ENCODE measurements at places on chromosomes 4 and X.

GRCh38 chrX:38989076-38989475, 187.8 kb downstream of the MID1IP1 start:
- no peak for DNase-seq

- no peak for DNase-seq
Observed at GRCh38 chr4:110415041-110415440, 60.9 kb upstream of the ENPEP start.

- DNase-seq, result no peak
Observed at GRCh38 chrX:56726605-56727004, 2.4 kb upstream of the NBDY start.

- no peak for DNase-seq
Observed at GRCh38 chrX:130741584-130741983, 161.4 kb downstream of the ENOX2 start.

- peak; percentile 53 for DNase-seq
Observed at GRCh38 chr4:17613761-17614415, 553 bp upstream of the MED28 start.

- DNase-seq, result no peak
Observed at GRCh38 chr4:181173046-181173445, 1070.2 kb upstream of the TENM3 start.

GRCh38 chrX:148593987-148594386, 93.6 kb downstream of the AFF2 start:
- no peak for DNase-seq

DNA sequence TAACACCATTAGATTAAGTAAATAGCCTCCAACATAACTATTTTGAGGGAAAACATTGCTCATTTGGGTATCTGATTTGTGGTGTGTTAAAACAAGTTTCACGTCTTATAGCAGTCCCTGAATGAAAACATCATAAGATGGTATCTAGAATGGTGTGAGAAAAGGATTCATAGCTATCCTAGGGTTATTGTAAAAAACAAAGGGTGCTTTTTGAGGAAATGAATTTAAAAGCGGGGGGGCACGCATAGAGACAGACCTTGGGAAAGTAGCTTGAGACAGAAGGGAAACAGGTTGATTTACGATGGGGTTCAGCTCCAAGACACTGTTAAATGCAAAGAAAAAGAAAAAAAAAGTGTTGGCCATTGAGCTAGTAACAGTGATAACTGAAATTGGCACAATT, 768 bp upstream of the CXCL10 start:
- no peak for DNase-seq

DNA sequence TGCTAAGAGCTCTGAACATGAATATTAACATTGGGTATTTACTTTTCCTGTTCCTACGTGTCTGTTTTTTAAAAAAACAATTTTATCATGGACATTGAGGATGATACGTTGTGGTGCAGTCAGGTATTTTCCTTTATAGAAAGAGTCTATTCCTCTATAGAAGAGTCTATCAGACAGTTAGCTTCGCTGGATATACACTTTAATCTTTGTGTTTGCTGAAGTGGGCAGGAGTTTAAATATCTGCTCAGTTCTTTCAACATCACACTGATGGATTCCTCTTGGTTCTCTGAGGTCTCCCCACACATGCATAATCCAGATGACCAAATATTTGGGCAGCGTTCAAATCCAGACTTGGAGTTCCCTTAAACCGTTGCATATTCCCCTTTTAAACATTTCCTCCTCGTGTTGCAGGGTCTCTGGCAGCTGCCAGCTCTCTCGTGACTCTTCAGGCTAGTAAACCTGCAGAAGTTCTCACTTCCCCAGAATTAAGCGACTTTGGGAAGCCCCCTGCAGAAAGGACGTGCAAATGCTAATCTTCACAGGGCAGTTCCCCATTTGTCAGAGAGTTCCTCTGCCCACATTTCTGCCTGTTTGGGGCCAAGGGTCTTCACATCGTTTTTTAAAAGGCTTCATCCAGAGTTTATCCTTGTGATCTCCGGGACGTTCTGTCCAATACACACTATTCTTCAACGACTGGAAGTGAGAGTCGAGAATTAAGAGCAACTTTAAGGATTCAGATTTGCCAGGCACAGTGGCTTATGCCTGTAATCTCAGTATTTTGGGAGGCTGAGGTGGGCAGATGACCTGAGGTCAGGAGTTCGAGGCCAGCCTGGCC, 20.5 kb upstream of the DHRSX start:
- no peak for DNase-seq

DNA sequence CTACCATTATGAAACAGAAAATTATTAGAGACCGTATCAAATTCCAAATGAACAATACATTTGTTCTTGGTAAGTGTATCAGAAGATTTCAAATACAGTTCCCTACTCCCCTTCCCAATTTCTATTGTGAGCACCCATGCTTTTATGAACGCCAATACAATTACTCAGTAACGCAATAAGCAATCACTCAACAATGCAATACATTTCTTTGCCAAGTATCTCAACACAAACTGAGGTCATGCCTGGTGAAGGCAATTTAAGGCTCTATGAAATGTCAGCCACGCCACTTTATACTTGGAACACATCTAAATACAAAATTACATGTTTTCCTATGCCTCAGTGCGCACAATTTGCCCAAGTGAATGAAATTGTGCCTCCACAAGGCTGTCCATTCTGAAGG, 712 bp downstream of the PNPLA4 start:
- no peak for DNase-seq

DNA sequence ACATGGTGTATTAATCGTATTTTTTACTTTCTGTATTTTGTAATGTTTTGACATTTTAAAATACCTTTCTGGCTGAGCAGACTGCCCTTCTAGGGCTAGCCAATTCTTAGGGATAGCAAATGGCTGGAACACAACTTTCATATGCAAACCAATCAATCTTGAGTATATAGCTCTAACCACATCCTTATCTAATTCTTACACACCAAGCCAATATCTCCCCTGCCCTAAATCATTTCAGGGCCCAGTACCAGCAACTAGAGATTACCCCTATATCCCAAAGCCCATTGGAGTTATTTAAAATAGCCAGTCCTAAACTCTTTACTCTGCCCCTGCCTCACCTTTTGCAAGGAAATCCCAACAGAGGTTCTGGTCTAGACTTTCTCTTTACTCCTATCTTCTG, 58.3 kb downstream of the INTS12 start:
- no peak for DNase-seq

DNA sequence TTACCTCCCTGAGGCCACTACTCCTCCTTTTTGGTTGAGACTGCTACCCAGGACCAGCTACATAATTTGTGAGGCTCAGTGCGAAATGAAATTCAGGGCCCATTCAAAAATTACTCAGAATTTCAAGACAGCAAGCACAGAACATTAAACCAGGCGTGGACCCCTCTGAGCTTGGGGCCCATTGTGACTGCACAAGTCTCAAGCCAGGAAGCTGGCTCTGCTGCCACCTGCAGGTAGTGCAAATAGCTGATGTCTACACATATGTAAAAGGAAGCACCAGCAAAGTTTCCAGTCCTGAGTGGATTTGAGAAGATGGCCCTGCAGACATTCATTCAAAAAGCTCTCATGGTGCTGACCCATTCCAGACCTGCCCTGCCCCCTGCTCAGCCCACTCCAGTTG, 213.4 kb upstream of the LNX1 start:
- DNase-seq, result peak; percentile 16

DNA sequence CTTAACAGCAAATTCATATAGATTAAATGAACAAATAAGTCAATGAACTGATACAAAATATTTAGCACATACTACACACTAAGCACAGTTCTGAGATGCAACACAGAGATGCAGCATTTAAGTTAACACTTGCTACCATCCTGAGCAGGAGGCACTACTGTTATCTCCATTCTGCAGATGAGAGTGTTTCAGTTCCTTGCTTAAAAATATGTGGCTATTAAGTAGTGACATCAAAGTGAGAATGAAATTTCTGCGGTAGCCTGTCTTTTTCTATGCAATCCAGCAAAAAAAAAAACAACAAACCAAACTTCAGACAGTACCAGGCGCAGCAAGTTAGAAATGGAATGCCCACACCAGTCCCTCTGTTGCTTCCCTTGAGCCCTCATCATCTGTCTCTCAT, 90.8 kb downstream of the SHISA3 start:
- no peak for DNase-seq

GRCh38 chr4:169212981-169213380, 57.8 kb downstream of the SH3RF1 start:
- DNase-seq, result no peak

- no peak for DNase-seq
Observed at GRCh38 chr4:1597021-1597931, 86.8 kb downstream of the FAM53A start.

DNA sequence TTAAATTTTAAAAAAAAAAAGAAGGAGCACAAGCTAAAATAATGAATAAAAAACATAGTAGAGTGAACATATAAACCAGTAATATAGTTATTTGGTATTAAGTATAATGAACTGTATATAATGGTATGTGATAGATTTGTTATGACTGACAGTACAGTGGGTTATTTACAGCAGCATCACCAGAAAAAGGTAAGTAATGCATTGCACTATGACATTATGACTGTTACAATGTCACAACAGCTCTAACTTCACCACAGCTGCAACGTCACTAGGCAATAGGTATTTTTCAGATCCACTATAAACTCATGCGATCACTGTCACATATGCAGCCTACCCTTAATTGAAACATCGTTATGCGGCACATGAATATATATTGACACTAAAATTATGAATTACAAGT, 72.5 kb downstream of the COX7B2 start:
- no peak for DNase-seq

- DNase-seq, result no peak
Observed at GRCh38 chrX:49976682-49977197, 54.3 kb downstream of the CLCN5 start.

GRCh38 chr4:42610941-42611340, 46.0 kb downstream of the ATP8A1 start:
- no peak for DNase-seq

DNA sequence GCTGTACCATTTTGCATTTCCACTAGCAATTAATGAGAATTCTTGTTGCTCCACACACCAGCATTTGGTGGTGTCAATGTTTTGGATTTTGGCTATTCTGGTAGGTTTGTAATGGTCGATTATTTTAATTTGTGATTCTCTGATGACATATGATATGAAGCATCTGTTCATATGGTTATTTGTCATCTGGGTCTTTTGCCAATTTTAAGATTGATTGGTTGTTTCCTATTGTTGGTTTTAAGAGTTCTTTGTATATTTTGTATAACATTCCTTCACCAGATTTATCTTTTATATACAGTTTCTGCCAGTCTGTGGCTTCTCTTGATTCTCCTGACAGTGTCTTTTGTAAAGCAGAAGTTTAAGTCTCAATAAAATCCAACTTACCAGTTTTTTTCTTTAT, 18.5 kb upstream of the BDH2 start:
- DNase-seq, result no peak

DNA sequence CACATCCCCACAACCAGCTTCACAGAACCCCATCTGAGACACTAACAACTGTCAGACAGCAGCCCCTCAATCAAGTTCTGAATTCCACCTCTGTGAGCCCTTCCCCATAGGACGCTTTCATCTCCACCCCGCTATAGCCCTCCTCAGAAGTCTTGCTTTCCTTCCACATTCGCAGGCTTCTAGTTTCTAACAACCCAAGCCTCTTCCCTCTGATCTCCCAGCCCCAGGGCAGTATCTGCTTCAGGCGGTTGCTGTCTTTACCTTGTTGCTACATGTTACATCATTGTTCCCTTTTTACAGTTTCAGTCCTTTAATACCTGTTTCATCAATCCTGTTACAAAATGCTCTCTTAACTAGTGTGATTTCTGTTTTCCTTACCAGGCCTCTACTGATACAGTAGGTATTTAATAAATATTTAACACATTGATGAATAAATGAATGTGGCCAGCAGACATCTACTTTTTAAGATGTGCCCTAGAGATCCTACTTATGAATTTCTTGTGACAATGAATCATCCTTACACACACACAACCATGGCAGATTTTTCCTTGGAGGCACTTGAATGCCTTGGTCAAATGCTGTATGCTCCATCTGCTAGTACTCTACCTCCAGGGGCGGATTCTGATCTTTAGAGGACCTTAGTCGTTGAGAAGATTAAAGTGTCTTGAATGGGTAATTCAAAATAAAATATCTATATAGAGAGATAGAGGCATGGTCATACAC, 164.7 kb upstream of the SLIT2 start:
- no peak for DNase-seq

- no peak for DNase-seq
Observed at GRCh38 chr4:139732991-139733570, 67.5 kb downstream of the MGST2 start.

DNA sequence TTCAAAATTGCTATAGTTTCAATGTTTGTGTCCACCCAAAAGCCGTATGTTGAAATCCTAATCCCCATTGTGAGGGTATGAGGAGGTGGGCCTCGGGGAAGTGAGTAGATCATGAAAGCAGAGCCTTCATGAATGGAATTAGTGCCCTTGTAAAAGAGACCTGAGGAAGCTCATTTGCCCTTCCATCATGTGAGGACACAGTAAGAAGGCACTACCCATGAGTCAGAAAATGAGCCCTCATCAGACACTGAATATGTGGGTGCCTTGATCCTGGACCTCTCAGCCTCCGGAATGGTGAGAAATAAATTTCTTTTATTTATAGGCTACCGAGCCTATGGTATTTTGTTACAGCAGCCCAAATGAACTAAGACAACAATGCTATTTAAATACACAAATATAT, 57.7 kb upstream of the EFHC2 start:
- no peak for DNase-seq

- no peak for DNase-seq
Observed at GRCh38 chr4:38894322-38894982, 26.8 kb downstream of the FAM114A1 start.

GRCh38 chrX:127708155-127708554, 344.0 kb downstream of the ACTRT1 start:
- no peak for DNase-seq

DNA sequence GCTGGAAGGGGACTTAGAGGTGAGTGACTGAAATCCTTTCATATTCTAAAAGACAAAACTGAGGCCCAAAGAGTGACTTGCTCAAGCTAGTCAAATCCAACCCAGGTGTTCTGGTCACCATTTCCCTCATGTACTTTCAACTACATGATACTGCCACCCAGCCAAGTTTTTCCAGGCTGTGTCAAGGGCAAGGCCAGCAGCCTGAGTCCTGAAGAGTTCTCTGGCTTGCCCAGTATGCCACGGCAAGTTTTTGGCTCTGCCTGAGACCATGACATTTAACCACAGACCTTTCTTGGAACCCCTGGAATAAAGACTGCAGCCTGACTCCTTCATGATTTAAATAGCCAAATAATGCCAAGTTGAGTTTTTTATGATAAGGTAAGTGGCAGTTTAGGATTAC, 10.7 kb upstream of the TMEM164 start:
- DNase-seq, result no peak

GRCh38 chr4:24373704-24374103, 210.7 kb downstream of the DHX15 start:
- no peak for DNase-seq

- DNase-seq, result no peak
Observed at GRCh38 chrX:80879916-80880315, 70.2 kb upstream of the BRWD3 start.

- no peak for DNase-seq
Observed at GRCh38 chrX:77597511-77597910, 150.3 kb downstream of the FGF16 start.
